ENCODE measurements at places on chromosomes 13 and 19.

GRCh38 chr13:61052175-61052574 is 363.5 kb downstream of the PCDH20 start:
- DNase-seq, result no peak

- DNase-seq, result no peak
These were observed 1260.3 kb upstream of the SLC10A2 start for GRCh38 chr13:104326523-104326922.

DNA sequence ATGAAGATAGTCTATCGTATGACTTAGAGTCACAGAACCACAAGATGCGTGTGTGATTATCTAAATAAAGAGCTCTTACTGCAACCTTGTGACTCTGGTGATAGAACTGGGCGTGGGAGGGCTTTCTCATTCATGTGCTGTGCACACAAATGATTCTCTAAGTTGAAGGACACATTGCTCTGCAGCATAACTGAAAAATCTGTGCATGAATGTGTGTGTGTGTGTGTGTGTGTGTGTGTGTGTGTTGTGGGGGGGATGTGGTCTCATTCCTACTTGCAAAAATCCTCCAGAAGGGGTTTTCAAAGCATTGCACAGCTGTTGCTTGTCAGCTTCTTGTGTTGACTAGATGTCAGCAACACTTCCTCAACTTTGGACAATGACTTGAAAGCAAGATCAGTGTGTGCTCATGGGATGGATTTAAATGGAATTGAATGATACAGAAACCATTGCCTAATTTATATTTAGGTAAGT is 22.4 kb downstream of the LRCH1 start:
- DNase-seq, result no peak

DNA sequence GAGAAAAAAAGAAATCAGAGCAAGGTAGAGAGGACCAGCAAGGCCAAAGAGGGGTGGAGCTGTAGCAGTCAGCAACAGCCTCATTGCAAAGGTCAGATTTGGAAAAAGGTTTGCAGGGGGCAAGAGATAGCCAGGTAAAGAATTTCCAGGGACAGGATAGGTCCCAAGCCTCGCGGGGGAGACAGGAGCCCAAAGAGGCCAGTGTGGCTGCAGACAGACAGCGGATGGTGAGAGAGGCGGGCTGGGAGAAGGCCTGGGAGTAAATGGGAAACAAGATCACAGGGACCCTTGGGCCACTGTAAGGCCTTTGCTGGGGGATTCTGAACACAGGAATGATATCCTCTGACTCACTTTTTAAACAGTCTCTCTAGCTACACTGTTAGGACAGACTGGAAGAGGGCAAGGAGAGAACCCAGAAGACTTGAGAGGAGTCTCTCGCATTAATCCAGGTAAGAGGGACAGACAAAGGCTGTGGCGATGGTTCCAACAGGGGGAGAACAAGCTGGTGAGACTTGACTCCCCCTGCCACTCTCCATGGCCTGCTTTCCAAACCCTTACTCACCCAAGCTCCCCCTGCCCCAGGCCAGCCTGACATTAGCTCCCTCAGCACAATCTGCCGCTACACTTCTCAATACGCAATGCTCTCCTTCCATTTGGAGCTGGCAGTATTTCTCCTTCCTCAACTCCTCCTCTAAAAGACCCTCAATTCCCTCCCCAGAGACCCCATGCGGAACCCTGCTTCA is 31.8 kb downstream of the DOCK9 start:
- DNase-seq, result no peak

DNA sequence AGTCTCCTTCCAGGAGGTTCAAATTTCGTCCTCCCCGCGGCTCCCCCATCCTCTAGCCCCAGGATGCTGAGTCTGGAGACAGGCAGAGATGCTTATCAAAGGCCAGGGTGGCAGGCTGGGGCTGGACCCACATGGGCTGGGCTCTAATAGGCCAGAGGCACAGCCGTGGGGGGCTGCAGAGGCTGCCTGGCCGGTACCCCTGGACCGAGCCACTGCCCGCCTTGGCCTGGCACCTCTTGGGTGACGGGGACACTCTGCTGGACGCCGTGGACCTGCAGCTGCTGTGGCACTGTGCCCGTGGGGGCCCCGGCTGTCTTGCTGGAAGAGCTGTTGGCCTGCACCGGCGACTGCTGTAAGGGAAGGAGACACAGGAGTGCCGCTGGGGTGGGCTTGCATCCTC is 25.8 kb downstream of the RFX1 start:
- DNase-seq, result no peak

DNA sequence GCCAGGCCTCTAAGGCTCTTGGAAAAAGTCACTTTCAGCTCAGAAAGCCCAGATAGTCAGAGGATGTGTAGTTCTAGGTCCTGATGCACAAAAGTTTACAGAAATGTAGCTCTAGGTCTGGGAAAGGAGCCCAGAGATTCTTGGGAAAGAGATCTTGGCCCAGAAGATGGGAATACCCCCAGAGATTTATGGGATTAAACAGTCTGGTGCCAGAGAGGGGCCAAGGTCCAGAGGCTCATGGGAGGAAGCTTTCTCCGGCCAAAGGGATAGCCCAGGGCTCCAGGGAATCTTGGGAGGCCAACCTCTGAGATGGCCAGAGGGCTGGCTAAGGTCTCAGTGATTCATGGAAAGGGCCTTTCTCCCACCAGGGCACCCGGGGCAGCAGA is 15.2 kb downstream of the BCAT2 start:
- DNase-seq, result no peak

DNA sequence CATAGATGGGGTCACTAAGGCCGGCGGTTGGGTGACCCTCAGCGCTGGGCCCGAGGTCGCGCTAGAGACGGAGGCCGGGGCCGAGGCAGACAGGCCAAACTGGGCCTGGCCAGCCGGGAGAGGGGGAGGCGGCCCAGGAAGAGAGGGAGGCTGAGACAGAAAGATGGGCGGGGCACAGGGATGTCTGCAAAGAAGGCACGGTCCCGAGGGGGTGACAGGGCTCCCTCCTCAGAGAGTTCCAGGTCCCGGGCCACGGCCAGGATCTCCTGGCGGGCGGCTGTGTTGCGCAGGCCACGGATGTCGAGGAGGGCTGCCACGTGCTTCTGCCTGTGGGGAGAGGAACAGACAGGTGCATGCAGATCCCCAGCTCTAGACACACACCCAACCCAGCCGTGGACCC is 32.2 kb downstream of the EXOC3L2 start:
- no peak for DNase-seq

DNA sequence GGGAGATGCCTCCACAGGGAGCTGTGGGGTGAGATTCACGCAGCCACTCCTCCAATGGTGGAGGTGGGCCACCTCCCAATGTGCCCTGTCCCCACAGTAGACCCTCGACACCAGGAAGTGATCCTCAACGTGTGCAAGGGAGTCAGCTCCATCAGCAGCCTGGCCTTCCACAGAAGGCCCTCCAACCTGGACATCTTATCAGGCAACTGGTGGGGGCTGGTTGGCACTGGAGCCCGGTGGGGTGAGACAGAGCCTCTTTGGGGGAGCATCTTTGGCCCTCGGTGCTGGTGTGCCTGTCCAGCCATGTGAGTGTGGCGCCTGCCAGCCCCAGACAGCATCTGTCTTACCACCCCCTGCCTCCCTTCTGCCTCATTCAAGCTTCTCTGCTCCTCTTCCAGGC is 19.7 kb upstream of the RNF17 start:
- DNase-seq, result no peak

DNA sequence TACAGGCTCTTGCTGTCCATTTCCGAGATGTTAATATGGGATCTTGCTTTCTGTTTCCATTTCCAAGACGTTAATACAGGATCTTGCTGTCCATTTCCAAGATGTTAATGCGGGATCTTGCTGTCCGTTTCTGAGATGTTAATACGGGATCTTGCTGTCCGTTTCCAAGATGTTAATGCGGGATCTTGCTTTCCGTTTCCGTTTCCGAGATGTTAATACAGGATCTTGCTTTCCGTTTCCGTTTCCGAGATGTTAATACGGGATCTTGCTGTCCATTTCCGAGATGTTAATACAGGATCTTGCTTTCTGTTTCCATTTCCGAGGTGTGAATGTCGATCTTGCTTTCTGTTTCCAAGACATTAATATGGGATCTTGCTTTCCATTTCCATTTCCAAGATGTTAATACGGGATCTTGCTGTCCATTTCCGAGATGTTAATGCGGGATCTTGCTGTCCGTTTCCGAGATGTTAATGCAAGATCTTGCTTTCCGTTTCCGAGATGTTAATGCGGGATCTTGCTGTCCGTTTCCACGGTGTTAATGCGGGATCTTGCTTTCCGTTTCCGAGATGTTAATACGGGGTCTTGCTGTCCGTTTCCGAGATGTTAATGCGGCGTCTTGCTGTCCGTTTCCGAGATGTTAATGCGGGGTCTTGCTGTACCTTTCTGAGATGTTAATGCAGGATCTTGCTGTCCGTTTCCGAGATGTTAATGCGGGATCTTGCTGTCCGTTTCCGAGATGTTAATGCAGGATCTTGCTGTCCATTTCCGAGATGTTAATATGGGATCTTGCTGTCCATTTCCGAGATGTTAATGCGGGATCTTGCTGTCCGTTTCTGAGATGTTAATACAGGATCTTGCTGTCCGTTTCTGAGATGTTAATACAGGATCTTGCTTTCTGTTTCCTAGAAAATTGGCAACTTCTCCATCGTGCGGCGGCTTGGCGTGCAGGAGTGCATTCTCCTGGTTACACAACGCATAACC is 38.3 kb downstream of the PEX11G start:
- DNase-seq, result peak; percentile 20

DNA sequence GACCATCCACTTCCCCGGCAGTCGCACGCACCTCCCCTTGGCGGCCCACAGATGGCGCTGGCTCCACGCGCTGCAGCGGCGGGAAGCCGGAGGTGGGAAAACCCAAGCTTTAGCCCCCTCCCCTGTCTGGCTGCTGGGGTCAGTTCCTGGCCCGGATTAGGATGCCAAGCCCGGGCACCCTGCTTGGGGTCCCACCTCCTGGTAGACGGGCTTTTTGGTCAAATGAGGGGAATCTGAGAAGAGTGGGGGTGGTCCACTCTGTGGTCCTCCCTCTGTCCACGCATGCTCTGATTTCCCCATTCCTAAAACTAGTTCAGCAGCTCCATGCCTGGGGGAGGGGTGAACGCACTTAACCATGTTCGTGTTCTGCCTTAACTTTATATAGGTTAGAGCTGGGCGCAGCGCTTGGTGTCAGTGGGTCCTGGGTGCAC is 8.1 kb upstream of the ADGRE2 start:
- peak; percentile 11 for DNase-seq

DNA sequence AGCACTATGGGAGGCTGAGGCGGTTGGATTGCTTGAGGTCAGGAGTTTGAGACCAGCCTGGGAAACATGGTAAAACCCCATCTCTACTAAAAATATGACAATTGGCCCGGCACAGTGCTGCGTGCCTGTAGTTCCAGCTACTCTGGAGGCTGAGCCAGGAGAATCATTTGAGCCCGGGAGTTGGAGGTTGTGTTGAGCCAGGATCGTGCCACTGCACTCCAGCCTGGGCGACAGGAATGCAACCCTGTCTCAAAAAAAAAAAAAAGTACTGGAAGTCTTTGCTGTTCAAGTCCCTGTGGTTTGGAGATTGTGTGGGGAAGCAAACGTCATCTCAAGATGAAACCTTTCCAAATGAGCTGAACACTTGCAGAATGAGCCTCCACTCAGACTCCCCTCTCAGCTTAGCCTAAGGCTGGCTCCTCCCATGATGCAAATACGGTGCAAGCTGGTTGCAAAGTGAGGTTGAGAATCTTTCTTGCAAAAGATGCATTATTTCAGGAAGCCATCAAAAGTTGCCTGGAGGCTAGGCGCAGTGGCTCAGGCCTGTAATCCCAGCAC is 46.2 kb downstream of the MYO9B start:
- no peak for DNase-seq

- peak; percentile 71 for DNase-seq
These were observed 665 bp downstream of the GPX4 start for GRCh38 chr19:1104311-1105007.

GRCh38 chr13:52786766-52787165 is 47.1 kb upstream of the CNMD start:
- DNase-seq, result no peak

- DNase-seq, result no peak
These were observed 4.2 kb downstream of the POU4F1 start for GRCh38 chr13:78598966-78599644.

DNA sequence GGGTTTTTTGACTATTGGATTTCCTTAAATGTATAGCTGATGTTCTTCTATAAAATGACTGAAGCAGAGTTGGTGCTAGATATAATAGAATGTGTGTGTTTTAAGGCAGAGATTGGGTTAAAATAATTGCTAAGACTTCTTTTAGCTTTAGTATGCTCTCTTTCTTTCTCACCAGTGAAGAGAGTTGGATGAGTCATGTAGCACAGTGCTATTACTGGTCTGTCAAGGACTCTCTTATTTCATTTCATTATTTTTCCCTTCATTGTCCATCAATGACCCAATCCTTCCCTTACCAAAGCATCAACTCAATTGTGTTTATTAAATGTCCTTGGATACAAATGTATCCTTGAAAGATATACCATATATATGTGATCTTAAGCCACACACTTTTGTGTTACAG is 268.9 kb downstream of the IRS2 start:
- no peak for DNase-seq

- DNase-seq, result peak; percentile 74
These were observed 31.5 kb upstream of the HIF3A start for GRCh38 chr19:46265217-46265828.

GRCh38 chr13:111179908-111180760 is 65.0 kb downstream of the ARHGEF7 start:
- DNase-seq, result no peak

GRCh38 chr13:72886272-72887067 is 104.5 kb downstream of the PIBF1 start:
- no peak for DNase-seq

GRCh38 chr13:50438351-50438750 is 405.1 kb downstream of the DLEU7 start:
- DNase-seq, result no peak

DNA sequence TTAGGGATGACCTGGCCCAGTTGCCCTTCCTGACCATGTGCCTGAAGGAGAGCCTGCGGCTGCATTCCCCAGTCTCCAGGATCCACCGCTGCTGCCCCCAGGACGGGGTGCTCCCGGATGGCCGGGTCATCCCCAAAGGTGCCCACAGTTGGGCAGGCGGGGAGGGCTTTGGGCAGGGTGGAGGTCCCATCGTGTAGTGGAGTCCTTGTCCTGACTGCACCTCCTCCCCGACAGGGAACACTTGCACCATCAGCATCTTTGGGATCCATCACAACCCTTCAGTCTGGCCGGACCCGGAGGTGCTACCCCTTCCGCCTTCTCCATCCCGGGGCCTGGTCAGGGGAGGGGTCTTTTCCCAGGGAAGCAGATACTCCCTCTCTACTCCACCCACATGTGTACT is 31.7 kb upstream of the CYP4F8 start:
- no peak for DNase-seq

DNA sequence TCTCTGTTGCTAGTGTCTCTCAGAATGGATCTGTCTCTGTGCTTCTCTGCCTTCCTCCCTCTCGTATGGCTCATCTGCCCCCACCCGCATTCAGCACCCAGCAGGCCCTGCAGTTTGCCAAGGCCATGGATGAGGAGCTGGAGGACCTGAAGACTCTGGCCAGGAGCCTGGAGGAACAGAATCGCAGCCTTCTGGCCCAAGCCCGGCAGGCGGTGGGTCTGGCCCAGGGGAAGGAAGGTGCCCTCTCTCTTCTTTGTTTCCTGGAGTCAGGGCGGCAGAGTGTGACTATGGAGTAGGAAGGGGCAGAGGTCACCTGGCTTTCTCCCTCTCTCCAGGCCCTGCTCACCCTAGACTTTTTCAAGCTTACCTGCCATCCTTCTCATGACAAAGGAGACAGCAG is 10.9 kb downstream of the KASH5 start:
- DNase-seq, result no peak

- no peak for DNase-seq
These were observed 11.1 kb upstream of the VSTM2B start for GRCh38 chr19:29514525-29515232.

GRCh38 chr19:46812977-46813838 is 24.8 kb upstream of the SLC1A5 start:
- no peak for DNase-seq

- no peak for DNase-seq
These were observed 21.4 kb downstream of the ESD start for GRCh38 chr13:46775385-46776107.
